DND-41 (cell line): ENCODE measurements at places on chromosomes 5 and 9.

GRCh38 chr5:53827211-53827651 is 266.8 kb downstream of the NDUFS4 start:
- H3K4me3 ChIP-seq, result no peak overlapping the region
- H3K27me3 ChIP-seq, result no peaks in the 10 kb centered on the region
- H3K36me3 ChIP-seq, result no peaks in the 10 kb centered on the region
- no peak for DNase-seq
- no peak overlapping the region for H3K27ac ChIP-seq
- no peaks in the 10 kb centered on the region for H3K4me1 ChIP-seq

DNA sequence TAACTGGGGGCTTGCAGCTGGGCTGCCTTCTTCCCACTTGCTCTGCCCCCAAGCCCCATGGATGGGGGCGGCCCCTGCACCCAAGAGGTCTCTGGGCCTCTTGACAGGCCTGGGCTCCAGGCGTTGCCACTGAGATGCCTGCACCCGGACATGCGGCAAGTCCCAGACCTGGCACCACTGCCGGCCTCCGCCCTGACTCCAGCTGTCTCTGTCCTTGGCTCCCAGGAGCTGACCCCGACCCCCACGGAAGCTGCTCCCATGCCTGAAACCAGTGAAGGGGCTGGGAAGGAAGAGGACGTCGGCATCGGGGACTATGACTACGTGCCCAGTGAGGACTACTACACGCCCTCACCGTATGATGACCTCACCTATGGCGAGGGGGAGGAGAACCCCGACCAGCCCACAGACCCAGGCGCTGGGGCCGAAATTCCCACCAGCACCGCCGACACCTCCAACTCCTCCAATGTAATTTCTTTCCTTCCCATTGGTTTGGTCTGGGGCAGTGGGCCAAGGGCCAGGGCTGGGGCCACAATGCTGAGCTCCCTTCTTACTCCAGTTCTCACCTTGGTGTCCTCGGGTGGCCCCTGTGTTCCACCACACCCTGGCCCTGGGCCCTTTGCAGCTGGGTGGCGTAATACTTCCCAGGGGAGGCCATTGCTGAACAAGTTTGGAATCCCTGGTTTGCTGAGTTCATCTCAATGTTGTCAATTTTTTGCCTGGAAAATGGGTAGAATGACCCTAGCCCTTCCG is 88.6 kb downstream of the COL5A1 start:
- no peak overlapping the region for H3K4me3 ChIP-seq
- H3K27ac ChIP-seq, result no peak overlapping the region
- H3K27me3 ChIP-seq, result no peaks in the 10 kb centered on the region

DNA sequence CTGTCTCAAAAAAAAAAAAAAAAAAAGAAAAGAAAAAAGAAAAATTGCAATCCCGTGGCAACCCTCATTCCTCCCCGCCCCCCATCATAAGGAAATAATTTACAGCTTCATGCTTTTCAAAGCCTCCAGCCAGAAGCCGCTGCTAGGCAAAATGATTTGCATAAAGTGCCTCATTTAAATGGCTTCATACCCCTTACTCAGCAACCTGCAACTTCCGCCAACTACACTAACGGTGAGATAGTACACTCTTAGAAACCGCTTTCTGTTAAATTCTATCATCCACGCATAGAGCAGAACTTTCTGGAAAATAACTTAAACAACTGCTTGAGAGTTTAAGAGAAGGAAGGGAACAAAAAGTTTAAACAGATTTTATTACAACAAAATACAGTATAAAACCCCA is 17.8 kb downstream of the SERINC5 start:
- peak overlapping the region; percentile 3; the same call in 1 of the 2 replicates for H3K27ac ChIP-seq
- peaks cover 38% of the 10 kb centered on the region for H3K4me1 ChIP-seq
- H3K36me3 ChIP-seq, result peaks cover 16% of the 10 kb centered on the region
- no peak overlapping the region for H3K4me3 ChIP-seq
- H3K27me3 ChIP-seq, result no peaks in the 10 kb centered on the region

DNA sequence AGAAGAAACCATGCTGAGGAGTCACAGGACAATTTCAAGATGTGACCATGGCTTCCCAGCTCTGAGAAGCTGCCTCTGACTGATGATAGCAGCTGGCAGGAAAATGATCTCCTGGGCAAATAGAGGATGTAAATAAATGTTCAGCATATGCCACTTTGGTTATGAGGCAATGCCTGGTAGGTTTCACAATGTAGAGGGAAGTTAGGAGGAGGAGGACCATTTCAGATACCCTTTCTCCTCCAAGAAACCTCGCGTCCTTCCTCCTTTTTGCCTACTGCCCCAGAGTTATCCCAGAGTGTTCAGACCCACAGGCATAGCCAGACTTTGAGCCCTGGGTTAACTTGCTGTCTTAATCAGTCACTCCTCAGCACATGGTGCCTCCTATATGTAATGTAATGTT is 541.6 kb upstream of the DAP start:
- no peak overlapping the region for H3K27ac ChIP-seq
- H3K4me1 ChIP-seq, result no peaks in the 10 kb centered on the region
- no peak overlapping the region for H3K4me3 ChIP-seq
- no peaks in the 10 kb centered on the region for H3K36me3 ChIP-seq

DNA sequence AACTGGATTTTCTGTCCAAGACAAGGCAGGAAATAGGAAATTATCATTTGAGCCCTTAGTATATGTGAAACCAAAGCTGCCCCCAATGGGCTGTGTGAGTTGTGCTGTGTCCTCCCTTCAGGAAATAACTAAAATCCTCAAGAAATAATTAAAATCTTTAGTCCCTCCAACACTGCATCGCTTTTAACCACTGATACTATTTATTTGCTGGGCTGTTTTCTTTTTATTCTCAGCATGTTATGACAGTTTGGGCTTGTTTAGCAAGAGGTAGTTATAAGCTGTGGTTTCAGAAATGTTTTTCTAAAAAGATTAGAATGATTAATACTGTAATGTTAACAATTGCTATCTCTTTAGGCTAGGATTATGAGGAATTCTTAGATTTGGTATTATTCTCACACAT is 187.0 kb upstream of the KCNN2 start:
- H3K4me3 ChIP-seq, result no peak overlapping the region
- H3K27ac ChIP-seq, result no peak overlapping the region
- no peaks in the 10 kb centered on the region for H3K27me3 ChIP-seq
- no peaks in the 10 kb centered on the region for H3K36me3 ChIP-seq
- no peaks in the 10 kb centered on the region for H3K4me1 ChIP-seq

DNA sequence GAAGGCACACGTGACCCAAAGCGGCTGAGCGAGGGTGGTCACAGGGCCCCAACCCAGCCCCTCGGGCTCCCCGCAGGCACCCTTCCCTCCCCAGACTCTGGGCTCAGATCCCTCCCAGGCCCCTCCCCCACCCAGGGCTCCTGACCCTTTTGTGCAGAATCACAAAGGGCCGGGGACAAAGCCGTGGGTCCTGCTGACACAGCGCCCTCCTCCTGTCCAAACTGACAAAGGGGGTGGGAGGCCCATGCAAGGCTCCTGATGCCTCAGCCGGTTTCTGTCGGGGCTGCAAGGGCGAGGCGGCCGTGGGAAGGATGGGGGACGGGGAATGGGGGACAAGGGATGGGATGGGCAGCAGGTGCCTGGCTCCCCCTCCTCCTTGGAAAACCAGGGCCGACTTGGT is 43.5 kb upstream of the UBAC1 start:
- no peak for DNase-seq
- no peak overlapping the region for H3K4me3 ChIP-seq
- H3K4me1 ChIP-seq, result no peaks in the 10 kb centered on the region

DNA sequence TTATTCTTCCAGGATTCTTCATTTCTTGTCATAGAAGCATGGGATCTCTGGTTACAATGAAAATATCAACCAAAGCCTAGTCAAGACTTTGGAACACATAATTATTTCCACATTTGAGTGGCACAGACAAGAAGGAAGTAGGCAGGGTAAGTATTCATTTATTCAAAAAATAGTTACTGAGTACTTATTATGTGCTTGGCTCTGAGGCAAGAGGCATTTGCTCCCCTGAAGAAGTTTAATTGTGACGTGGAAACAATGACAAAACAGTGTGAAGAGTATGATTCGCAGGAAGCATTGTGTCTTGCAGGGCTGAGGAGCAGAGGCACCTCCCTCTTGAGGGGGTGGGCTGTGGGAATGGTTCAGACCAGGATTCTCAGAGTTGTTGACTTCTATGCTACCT is 45.0 kb upstream of the TNFSF15 start:
- H3K36me3 ChIP-seq, result no peaks in the 10 kb centered on the region
- H3K27ac ChIP-seq, result 0 out of 2 replicates have a peak overlapping the region, but pooled peaks have one; percentile 25
- H3K4me3 ChIP-seq, result no peak overlapping the region

- H3K4me1 ChIP-seq, result no peaks in the 10 kb centered on the region
- H3K27me3 ChIP-seq, result peaks cover 4% of the 10 kb centered on the region
- H3K36me3 ChIP-seq, result no peaks in the 10 kb centered on the region
- no peak overlapping the region for H3K4me3 ChIP-seq
- no peak overlapping the region for H3K27ac ChIP-seq
Measured at GRCh38 chr5:136016945-136017530, 11.8 kb upstream of the TGFBI start.

DNA sequence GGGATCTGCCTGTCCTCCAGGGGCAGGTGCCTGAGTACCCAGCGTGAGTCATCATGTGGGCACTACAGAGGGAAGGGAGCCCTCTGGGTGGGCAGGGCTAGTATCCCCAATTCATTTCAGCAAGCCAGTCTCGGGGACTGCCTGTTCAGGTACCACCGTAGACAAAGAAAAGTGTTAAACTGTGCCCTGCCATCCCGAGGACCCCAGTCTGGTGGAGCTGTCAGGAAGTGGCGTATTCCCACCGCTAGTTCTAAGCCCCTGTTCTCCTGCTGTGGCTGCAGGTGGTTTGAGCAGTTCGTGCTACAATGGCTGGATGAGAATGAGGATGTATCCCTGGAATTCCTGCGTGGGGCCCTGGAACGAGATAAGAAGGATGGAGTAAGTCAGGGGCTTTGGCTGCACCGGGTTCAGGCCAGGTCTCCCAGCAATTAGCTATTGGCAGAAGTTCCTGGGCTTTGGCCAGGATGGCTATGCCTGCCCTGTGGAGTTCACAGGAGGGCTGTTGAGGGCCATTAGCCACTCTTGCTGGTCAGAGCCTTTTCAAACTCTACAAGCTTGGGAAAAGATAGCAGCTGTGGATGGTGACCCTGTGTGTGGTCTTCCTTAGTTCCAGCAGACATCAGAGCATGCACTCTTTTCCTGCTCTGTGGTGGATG is 93.2 kb upstream of the RUSC2 start:
- no peak overlapping the region for H3K27ac ChIP-seq
- H3K4me3 ChIP-seq, result no peak overlapping the region
- no peaks in the 10 kb centered on the region for H3K36me3 ChIP-seq

GRCh38 chr9:88766778-88767503 is 224.3 kb upstream of the S1PR3 start:
- no peak for DNase-seq
- no peaks in the 10 kb centered on the region for H3K4me1 ChIP-seq
- H3K4me3 ChIP-seq, result no peak overlapping the region

DNA sequence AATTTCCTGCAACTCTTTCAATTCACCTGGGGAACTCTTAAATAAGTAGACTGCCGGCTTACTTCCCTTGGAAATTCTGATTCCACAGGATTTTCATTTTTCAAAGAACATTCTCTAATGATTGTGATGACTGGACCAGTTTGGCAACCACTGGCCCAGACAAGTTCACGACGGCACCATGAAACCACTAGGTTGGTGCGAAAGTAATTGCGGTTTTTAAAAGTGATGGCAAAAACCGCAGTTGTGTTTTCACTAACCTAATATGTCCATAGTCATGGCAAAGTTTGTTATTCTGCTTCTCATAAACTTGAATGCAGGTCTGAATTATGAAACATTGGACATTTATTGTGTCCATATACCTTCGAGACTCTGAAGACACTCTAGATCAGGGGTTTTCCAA is 317.2 kb downstream of the IRX1 start:
- peaks cover 11% of the 10 kb centered on the region for H3K4me1 ChIP-seq
- H3K27ac ChIP-seq, result no peak overlapping the region
- H3K27me3 ChIP-seq, result no peaks in the 10 kb centered on the region
- no peak for DNase-seq
- no peaks in the 10 kb centered on the region for H3K36me3 ChIP-seq

- no peaks in the 10 kb centered on the region for H3K27me3 ChIP-seq
- no peaks in the 10 kb centered on the region for H3K36me3 ChIP-seq
- no peak overlapping the region for H3K27ac ChIP-seq
- DNase-seq, result no peak
Measured at GRCh38 chr5:164002214-164002613, 496.8 kb downstream of the MAT2B start.

GRCh38 chr9:34520505-34521385 is 2.0 kb downstream of the ENHO start:
- no peak for DNase-seq
- peaks cover 26% of the 10 kb centered on the region for H3K27me3 ChIP-seq
- peaks cover 16% of the 10 kb centered on the region for H3K4me1 ChIP-seq
- H3K4me3 ChIP-seq, result no peak overlapping the region
- no peaks in the 10 kb centered on the region for H3K36me3 ChIP-seq

GRCh38 chr9:109918339-109919163 is 138.6 kb downstream of the PALM2AKAP2 start:
- H3K4me1 ChIP-seq, result peaks cover 10% of the 10 kb centered on the region
- H3K27ac ChIP-seq, result no peak overlapping the region
- no peak overlapping the region for H3K4me3 ChIP-seq

- H3K4me3 ChIP-seq, result no peak overlapping the region
- DNase-seq, result no peak
- no peaks in the 10 kb centered on the region for H3K36me3 ChIP-seq
- no peaks in the 10 kb centered on the region for H3K4me1 ChIP-seq
- H3K27me3 ChIP-seq, result no peaks in the 10 kb centered on the region
Measured at GRCh38 chr5:12023614-12024241, 119.5 kb upstream of the CTNND2 start.

DNA sequence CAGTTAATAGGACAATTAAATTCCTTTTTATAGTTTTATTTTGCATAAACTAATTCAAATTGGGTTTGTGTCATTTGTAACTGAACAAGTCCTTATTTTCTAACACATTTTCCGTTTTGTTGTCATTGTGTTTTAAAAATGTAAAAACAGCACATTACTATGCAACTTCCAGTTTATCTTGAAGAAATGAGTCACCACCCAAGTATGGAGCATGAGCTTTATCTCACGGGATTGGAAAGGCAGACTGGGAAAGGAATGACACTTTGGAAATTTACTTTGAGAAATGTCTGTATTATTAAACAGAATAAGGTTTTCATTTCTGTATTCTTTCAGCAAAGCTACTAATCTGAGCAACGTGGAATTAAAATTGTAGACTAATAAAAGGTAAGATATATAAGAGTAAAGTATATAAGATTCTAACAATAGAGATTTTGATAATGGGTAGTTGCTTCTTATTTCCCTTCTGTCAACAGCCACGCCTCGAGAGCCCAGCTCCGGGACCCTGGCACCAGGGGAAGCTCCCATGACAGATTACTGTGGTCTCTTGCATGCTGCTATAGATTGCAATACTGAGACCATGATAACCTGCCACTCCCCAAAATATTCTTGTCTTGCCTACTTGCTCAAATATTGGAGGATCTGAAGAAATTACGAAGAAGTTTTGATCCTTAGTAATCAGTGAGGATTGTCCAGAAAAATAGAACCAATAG is 433.1 kb downstream of the CHSY3 start:
- H3K27me3 ChIP-seq, result no peaks in the 10 kb centered on the region
- no peaks in the 10 kb centered on the region for H3K36me3 ChIP-seq
- DNase-seq, result no peak
- no peaks in the 10 kb centered on the region for H3K4me1 ChIP-seq
- no peak overlapping the region for H3K4me3 ChIP-seq
- no peak overlapping the region for H3K27ac ChIP-seq
